OCI-LY7 (cell line): ENCODE measurements at places on chromosomes 2 and 18. TPM values are rescaled to one million over a fixed set of nuclear protein-coding genes. Genes with fewer than 3 reads are reported as not detected.

GRCh38 chr18:25830787-25831186 is 259.6 kb downstream of the SS18 start:
- no peak for DNase-seq

- DNase-seq = no peak
Measured at GRCh38 chr2:179487010-179487731, 222.5 kb upstream of the SESTD1 start.

GRCh38 chr2:231662028-231662810 is 46.1 kb upstream of the PTMA start:
- peak; percentile 99 for DNase-seq

- peak; percentile 25 for DNase-seq
Measured at GRCh38 chr18:48663931-48664847, 125.4 kb downstream of the CTIF start.

GRCh38 chr18:11199477-11199876 is 50.1 kb upstream of the PIEZO2 start:
- DNase-seq = no peak

- no peak for DNase-seq
Measured at GRCh38 chr2:104501342-104501741, 352.6 kb upstream of the POU3F3 start.

- DNase-seq = no peak
Measured at GRCh38 chr2:121260370-121261154, 24.4 kb downstream of the TFCP2L1 start.

GRCh38 chr18:59697236-59697932 is at the start of gene CCBE1:
Gene CCBE1 (minus strand): TSS chr18:59697423.
- DNase-seq = no peak

DNA sequence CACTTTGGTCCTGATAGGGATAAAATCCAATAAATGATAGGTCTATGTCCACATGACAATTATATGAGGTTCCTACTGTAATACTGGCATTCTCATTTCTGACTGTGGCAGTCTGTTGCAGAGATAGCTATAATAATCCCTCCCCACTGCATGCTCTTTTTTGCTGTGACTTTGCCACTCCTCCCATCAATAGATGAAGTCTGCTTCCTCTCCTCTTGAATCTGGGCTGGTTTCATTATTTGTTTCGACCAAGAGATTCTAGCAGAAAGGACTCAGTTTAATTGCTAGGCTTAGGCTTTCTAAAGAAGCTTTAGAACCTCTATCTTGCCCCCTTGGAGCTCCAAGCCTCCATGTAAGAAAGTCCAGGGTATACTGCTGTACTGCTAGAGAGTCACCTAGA is 23.3 kb upstream of the CREB1 start:
- DNase-seq = no peak

- DNase-seq = no peak
Measured at GRCh38 chr2:136137982-136138381, 20.0 kb upstream of the CXCR4 start.

DNA sequence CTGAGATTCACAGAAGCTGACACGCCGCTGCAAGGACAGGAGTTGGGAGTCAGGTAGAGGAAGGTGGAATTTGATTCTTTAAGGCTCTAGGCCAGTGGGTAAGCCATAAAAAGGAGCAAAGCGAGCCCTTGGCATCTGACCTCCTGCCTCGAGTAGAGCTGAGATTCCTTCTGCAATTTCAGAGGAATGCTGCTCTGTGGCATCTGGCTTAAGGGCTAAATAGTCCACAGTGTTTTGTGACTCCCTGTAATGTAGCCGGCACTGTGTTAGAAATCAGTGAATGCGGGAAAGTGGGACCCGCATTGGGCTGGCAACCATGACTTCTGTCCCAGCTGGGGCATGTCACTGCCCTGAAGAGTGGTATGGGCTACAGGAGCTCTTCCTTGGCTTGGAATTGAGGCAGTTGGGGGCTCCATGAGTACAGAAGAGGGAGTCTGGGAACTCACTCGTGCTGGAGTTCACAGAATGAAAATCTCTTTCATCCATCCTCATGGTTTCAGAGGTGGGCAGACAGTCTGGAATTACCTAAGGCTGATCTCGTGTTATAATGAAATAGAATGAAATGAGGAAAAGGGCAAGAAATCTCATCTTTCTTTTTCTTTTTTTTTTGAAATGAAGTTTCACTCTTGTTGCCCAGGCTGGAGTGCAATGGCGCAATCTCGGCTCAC is 12.7 kb upstream of the MYCN start:
- DNase-seq = no peak

DNA sequence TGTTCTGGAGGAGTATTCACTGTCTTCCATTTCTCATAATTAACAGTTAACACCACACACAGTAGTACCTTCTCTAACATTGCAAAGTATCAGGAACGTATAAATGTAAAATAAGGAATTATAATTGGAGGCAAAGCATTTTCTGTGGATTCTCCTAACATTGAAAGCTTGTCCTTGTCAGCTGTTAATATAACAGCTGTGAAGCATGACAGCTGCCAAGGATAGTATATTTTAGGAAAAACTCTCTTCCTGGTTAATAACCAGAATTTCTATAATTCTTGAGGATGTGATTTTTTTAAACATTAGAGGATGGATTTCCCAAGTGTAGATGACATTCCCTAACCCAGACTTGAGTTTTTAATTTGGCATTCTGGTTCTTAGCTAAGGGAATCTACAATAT is 110.3 kb downstream of the EPC2 start:
- DNase-seq = no peak

DNA sequence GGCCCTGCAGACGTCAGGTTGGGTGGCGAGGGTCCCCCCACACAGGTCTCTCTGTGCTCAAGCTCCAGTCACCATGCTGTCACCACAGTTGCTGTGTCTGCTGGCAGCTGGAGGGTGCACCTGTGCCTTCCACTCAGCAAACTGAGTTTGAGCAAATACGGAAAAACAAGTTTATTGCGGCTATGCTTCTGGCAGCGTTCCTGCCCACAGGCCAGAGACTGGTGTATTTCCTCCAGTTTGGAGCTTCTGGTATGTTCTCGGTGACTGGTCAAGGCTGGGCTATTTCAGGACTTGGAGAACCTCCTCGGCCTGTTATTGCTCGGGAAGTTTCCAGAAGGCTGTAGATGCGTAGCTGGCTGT is 132.6 kb downstream of the SEPTIN10 start:
- DNase-seq = no peak

DNA sequence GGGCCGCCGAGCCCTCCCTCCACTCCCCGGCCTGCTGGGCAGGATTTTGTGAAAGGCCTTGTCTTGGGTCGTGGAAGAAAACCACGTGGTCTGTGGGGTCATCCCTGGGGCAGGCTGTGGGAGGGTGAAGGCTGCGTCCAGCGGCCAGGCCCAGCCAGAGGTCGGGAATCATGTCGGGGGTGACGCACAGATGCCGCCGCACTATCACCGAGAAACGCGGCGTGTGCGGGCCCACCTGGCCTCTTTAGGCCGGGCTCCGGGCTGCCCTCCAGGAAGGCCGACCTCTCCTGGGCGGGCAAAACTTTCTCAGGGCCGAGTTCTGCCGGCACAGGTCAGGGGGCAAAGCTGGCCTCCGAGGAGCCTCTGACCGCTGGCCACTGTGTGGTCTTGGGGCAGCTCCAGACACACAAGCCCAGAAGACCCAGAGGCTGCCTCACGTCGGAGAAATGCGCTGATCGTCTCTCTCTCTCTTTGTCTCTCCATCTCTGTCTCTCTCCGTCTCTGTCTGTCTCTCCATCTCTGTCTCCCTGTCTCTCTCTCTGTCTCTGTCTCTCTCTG is 28.4 kb downstream of the NFATC1 start:
- no peak for DNase-seq

- no peak for DNase-seq
Measured at GRCh38 chr2:158984604-158985135, 16.2 kb downstream of the TANC1 start.

- no peak for DNase-seq
Measured at GRCh38 chr2:233839447-233839820, 14.9 kb downstream of the HJURP start.

DNA sequence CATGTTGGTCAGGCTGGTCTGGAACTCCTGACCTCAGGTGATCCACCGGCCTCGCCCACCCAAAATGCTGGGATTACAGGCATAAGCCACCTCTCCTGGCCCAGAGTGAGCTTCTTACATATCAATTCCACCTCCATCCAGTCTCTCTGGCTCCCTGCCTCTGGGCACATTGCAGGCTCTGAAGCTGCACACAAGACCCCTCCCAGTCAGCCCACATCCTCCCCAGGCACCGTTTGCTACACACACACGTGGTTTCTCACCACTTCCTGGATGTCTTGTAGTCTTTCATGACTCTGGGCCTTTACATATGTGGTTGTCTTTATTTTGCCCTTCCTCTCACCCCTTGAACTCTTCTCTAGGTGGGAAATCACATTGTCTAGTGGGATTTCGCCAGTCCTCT is 64.0 kb upstream of the CABLES1 start:
- DNase-seq = peak; percentile 95

DNA sequence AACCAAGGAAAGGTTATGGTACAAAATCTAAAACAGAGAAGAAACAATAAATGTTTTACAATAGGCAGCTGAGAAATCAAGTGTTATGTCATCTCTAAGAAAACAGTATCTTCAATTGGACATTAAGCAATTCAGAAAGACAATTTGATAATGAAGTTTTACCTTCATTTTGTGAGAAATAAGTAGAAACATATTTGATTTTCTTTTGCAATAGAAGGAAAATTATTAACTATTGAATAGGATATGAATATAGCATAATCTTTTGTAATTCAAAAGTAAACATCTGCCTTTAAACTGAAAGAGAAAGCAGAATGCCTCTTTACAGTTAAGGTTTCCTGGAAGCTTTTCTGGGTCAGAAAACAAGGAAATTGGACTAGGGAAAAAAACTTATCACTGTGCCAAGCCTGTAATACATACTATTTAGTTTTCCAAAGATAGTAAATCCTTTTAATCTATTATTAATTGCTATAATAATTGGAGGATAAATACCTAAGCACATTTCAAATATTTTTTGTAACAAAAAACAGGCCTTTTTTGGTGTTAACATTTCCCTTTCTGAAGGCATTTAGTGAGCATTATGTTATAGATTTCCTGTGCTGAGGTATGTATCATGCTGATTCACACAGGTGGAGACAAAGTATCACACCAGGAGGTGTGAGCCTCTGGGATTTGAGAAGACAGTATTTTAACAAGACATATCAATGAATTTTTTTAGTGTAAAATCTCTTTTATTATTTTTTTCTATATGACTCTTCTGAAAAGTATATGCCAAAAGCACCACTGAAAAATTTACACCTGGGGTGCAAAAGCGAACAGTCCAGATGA is 947.0 kb upstream of the CDH2 start:
- DNase-seq = no peak

DNA sequence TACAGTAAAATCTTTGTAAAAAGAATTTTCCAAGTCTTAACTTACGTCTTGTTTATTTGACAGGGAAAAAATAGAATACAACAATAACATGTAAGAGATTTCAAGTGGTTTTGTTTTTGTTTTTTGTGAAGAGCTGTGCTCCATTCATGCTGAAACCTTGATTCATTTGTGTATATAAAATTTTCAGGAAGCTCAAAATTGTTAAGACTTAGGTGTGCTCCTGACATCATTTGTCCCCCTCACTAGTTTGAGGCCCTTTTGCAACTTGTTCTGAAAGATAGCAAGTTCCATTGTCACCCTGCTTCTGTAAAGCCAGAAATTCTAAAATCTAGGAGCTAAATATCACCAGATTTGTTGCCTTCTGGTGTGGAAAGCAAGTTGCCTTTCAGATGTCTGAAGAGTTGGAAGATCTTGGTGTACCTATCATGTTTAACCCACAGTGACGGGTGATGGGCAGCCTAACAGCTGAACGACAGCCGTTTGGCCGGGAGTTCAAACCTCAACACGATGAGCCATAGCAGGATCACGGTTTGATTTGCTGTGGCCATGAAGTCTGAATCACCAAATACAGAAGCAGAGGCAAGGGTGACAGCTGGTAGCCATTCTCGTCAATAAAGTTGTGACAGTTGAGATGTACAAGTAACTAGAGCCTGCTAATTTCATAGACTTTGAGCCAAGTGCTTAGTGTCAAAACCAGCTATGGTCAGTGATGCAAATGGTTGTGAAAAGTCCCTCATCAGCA is 205.5 kb upstream of the SP5 start:
- no peak for DNase-seq

GRCh38 chr18:13611142-13611600 is 115.2 kb downstream of the FAM210A start:
- peak; percentile 59 for DNase-seq

DNA sequence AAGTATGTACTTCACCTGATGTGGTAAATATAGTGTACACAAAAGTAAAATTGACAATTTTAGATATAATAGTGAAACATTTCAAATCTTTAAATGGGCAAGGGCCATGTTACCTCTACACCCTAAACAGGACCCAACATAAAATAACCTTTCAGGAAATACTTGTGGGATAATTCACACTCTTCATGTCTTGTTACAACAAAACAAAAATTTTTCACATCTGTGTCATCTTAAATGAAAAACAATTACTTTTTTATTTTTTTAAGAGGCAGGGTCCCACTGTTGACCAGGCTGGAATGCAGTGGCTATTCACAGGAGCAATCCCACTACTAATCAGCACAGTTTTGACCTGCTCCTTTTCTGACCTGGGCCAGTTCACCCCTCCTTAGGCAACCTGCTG is 42.1 kb downstream of the SRBD1 start:
- no peak for DNase-seq

- no peak for DNase-seq
Measured at GRCh38 chr18:53018791-53019190, 678.8 kb downstream of the DCC start.

GRCh38 chr2:86226070-86226469 is 26.8 kb downstream of the MRPL35 start:
- peak; percentile 28 for DNase-seq

DNA sequence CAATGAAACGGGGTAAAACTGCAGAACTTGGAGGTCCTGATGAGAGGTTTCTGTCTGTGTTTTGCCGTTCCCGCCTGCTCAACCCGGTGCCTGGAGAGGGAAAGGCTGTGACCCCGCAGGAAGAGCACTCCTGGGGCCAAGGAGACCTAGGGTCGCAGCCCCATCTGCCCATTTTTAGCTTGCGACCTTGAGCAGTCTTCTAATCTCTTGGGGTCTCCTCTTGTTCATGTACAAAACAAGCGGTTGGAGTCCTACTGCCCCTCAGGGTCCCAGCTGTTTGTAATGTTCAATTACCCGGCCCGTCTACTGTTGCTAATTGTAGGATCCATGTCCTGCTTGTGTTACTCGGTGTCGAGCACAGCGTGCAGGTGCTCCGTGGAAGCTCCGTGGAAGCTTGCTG is 104.5 kb downstream of the PTGR3 start:
- DNase-seq = no peak

DNA sequence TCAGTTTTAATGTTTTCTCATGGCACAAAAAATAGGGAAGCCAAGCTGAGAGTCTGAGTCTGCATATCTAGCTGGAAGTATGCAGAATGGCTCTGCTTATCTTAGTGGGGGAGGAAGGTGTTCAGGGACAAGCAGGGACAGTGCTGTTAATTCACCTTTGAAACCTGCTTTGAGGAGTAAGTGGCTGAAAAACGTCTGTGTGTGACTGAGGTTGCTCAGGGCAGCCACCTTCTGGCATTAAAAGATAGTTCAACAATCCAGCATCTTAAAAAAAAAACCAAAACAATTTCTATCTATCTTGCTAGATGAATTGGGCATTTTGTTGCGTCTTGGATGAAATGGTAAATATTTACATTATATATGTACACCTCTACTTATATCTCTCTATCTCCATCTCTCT is 2.0 kb upstream of the TRPM8 start:
- DNase-seq = peak; percentile 7

The CRYGD gene
- not detected in 2 replicates for total RNA-seq

The CCL20 gene
- not detected in 2 replicates for total RNA-seq

The FAM110C gene
- not detected in 2 replicates for total RNA-seq

The TMEM178A gene
- total RNA-seq = 0.38 and 0.52 TPM in 2 replicates

The KCNG2 gene
- not detected in 2 replicates for total RNA-seq

The ECEL1 gene
- not detected in 2 replicates for total RNA-seq

The CELF4 gene
- not detected in 2 replicates for total RNA-seq
